Activated T-helper 1 cell treated with anti-CD3 and anti-CD28 coated beads, Interleukin-2, amount 50 U/mL, for 16 hours (primary cell): ENCODE measurements at places on chromosomes 3 and 15.

- DNase-seq = peak; percentile 5
Observed at GRCh38 chr15:68819495-68820294, 1.0 kb downstream of the ANP32A start.

DNA sequence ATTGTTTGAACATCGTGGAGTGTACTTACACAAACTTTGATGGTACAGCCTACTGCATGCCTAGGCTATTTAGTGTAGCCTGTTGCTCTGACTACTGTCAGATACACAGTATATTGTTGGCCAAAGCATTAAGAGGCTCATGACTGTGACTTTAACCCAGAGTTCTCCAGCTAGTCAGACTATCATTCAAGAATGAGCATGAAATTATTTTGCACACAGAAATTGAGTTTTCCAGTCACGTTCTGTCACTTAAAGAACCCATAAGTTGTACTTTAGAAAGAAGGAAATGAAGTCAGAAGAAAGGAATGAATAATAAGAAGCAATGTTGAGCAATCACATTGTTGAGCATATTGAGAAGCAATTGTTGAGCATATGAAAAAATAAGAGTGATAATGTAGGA lies 37.6 kb upstream of the SLC22A13 start:
- no peak for DNase-seq

DNA sequence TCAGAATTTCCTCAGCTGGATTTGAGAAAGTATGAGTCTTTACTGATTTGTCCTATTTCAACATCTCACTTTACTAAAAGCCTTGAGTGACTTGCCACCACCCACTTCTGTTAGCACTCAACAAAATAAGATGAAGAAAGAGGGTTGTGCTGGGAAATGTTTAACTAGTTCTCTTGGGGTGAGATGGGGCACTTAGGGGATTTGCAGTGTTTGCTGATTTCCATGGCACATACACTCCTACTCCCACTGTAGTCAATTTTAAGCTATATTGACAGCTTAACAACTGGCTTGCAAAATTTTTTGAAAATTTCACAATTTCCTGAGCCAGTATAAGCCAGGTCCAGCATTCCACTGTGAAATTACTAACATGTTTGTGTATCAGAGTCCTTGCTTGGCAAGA lies 463.1 kb upstream of the ARHGEF26 start:
- no peak for DNase-seq

- DNase-seq = no peak
Observed at GRCh38 chr3:46278816-46279672, 36.8 kb downstream of the CCR3 start.

DNA sequence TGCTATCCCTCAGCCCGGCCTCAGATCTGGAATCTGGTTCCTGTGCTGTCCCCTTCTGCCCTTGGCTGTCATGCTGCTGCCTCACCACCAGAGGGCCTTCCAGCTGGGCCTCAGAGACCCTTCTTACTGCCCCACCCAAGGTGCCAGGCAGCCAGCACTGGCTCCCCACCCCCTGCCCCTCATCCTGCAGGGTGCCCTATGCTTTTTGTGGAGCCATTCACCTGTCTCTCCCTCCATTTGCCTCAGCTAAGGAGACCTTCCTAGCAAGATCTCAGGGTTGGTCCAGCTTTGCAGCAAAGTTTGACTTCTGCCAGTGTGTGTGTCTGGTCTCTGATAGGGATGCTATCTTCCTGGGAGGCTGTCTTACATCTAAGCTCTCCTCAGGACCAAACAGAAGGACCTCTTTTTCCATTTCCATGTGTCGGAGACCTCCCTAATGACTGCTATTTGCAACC lies 1.9 kb upstream of the VWA5B2 start:
- DNase-seq = no peak

GRCh38 chr15:22838292-22839042 lies at the start of gene NIPA2:
NIPA2 (plus strand) TSS chr15:22838666; CDS start chr15:22851732, 13,066 bp downstream.
- peak; percentile 98 for DNase-seq

GRCh38 chr3:18070231-18070630 lies 327.8 kb upstream of the TBC1D5 start:
- no peak for DNase-seq

GRCh38 chr15:98719137-98719740 lies 70.9 kb downstream of the IGF1R start:
- no peak for DNase-seq

DNA sequence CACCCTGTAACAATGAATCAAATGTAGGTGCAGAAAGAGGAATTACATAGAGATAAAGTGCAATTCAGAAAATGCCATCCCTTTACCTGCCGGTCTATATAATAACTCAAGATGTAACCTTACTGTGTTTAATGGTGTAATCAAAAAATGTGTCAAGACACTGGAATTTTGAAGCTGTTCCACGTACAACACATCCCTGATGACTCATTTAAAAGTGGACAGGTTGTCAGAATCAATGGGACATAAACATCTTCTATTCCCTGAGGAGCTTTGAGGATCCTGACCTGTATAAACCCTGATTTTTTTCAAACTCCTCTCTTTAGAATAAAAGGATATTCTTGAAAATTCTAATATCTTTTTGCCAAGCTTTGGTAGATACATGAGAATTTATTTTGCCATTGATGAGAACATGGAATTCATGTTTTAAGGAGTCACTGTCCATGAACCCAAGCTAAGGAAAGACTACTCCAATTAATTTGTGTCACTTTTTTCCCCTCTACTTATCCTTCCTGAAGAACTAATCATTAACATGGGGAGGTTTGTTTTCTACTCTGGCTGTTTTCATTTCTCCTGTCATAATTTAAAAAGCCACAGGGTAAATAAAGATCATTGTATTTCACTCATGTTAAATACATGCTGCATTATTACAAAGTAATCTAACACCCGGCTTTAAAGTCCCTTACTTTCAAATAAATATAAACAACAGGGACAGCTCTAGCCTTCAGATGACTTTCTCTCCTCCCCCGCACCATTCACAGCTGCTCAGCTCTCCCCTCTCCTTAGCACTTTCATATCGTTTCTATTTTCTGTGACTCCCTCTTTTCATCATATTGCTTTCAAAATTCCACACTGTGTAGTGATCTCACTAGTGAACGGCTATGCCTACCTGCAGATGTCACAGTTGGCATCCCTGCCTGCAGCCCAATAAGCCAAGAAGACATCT lies 138.3 kb downstream of the TAFA4 start:
- no peak for DNase-seq

DNA sequence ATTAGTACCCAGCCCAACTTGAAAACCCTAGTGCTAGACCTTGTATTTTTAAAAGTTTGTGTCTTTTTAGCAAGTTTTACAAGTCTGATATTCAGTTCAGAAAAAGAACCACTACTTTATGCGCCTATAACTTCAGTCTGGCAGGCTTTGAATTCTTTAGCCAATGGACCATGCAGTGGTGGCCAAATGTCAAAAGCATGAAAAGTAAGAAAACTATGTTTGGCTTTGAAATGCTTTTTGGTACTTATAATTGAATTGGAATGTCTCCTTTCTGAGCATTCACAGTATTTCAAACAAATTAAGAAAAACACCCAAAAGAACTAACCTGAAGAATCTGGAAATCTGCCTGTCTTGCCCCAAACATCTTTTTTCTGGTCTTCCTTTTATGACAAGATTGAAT lies 12.8 kb downstream of the WDR48 start:
- DNase-seq = no peak

DNA sequence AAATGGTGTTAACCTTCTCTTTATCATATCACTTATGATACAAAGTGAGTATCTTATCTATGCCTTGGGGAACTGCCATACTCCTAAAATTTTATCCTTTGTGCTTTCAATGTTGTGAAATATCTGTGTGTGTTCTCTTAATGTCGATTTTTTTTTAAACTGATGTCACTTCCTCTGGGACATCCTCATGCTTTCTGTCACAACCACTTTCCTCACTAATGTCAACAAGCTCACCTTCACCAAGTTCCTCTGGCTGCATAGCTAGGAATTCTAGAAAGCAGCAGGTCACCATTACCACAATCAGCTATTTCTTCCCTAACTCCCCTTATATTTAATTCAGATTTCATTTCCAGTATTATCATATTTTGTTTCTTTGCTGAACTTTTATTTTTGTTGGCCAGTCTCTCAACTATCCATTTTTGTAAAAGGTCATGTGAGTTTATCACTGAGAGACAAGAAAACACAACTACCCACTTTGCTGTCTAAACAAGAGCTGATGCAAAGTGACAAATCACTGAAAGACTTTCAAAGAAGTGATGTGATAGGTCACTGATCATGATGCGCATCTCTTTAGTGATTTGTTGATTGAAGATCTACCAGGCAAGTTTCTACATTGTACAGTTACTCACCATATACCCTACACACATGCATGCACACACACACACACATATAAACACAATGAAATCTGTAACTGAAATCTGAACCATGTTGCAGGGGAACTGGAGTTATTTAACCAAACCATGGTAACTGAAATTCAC lies 369.0 kb downstream of the ULK4 start:
- no peak for DNase-seq

DNA sequence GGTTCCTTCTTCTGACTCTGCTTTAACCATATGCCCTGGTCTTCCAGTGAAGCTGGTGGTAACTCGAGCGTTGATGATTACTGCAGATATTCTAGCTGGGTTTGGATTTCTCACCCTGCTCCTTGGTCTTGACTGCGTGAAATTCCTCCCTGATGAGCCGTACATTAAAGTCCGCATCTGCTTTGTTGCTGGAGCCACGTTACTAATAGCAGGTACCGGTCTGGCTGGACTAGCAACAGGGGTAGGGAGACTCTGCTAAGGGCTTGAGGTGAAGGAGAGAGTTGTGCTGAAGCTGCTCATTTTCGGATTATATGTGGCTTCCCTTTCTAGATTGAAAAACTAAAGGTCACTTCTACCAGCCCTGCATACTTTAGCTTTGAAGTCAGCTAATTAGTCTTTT lies 16.8 kb downstream of the CLDN16 start:
- DNase-seq = no peak

GRCh38 chr3:66487465-66487864 lies 13.4 kb downstream of the LRIG1 start:
- DNase-seq = no peak

- DNase-seq = no peak
Observed at GRCh38 chr3:106126067-106126845, 257.4 kb upstream of the CBLB start.

- no peak for DNase-seq
Observed at GRCh38 chr3:40828741-40829415, 304.1 kb downstream of the ZNF621 start.

GRCh38 chr3:25783661-25784512 lies 644 bp upstream of the NGLY1 start:
- no peak for DNase-seq

GRCh38 chr15:62649793-62650420 lies 392.6 kb upstream of the TPM1 start:
- DNase-seq = no peak

- DNase-seq = no peak
Observed at GRCh38 chr3:196677931-196678330, 34.1 kb downstream of the CEP19 start.

DNA sequence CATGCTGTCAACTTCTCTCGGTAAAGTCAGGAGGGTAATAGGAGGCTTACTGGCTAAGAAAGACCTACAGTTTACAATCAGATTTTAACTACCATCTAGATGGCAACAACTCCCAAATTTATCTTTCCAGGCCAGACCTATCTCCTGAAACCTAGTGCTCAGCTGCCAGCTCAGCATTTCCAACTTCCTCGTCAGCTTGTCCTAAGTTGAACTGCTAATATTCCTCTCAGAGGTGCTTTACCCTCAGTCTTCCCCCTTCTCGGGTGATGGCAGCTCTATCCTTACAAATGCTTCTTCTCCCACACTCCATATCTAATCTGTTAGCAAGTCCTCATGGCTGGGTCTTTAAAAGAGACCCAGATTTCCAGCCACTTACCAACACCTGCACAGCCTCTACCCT lies 36.9 kb upstream of the UBE2E2 start:
- DNase-seq = no peak
